Stimulated activated CD8-positive, alpha-beta memory T cell treated with anti-CD3 and anti-CD28 coated beads, Interleukin-4, amount 100 ng/mL, for 1 hour (primary cell): ENCODE measurements at places on chromosomes 5 and 9.

DNA sequence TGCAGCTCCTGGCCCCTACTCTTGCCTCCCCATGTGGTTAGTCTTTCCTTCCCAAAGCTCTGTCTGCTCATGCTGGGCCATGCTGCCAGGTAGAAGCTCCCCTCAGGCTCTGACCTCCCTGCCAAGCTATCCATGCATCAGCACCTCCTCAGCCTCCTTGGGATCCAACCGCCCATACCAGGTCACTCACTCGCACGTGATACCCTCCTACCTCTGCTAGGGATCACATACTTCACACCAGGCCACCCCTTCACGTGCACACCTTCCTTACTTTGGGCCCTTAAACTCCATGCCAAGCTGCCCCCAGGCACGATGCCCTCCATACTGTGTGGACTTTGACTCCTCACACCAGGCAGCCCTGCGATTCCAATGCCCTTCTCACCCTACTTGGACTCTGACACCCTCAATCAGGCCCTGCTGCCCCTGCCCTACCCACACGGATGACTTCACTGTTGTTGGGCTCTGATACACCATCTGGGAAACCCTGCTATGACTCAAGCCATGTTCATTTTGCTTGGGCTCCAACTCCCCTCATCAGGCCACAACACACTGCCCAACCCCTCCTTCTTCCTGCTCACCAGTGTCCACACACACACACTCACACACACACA lies 34.1 kb downstream of the ZNF483 start:
- no peak for DNase-seq

DNA sequence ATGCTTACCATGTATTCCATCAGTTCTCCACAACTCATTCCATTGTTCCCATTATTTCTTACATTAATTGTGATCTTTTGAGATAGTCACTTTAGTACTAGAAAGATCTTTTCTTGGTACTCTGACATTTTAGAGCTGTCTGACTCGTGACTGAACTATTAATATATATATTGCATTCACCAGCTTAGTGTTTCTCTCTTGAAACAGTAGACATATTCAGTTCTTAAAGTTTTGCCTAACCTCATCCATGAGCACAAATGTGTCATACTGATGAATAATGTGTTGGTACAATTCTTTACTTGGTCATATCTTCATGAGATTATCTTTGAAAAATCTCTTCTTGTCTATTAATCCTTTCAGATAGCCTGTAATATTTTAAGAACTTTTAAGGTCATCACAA lies 74.3 kb downstream of the NLN start:
- no peak for DNase-seq

DNA sequence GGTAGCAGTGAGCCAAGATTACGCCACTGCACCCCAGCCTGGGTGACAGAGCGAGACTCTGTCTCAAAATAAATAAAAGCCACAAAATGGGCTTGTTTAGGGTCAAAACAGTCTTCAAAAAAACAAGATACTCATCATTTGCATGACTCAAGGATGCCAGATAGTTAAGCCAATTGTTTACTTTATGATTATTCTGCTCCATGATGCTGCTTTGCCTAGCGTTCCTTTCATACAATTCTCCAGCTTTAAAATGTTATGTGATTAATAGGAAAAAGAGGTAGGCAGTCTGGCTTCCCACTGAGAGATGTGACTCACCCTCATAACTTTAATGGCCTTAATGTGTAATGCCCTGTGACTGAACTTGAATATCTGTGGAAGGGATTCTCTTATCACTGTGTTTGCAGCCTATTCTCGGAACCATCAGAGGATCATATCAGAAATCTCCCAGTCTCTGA lies 364.6 kb upstream of the TRPC7 start:
- DNase-seq = no peak

DNA sequence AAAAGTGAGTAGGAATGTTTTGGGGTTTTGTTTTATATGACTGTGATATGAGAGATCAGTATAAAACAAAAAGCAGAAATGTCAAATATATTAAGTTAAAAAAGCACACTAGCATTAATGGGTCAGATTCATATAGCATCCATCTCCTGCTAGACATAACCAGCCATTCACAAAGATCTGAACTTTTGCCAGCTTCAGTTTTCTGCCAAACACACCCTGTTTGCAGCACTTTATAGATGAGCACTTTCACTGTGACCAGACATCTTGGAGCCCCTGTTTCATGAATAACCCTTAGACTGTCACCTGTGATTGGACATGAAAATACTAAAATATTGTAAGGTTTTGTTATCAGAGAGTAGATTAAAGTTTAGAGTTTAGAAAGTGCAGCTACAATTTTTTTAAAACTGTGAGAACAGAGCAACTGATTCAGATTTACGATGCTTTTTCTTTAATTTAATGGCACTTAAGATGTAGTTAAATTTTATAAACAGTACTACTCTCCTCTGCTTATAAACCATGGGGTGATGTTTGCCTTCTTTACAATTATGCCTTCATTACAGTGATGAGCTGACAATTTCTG lies 142.6 kb downstream of the KCTD16 start:
- no peak for DNase-seq

DNA sequence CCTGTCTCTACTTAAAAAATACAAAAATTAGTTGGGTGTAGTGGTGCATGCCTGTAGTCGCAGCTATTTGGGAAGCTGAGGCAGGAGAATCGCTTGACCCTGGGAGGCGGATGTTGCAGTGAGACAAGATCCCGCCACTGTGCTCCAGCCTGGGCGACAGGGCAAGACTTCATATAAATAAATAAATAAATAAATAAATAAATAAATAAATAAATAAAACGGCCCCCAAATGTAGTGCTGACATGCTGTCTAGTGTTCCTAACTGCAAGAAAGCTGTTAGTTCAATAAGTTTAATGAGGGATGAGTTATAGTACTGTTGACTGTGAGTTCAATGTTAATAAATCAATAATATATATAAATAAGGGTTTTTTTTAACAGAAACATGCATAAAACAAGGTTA lies 7.5 kb upstream of the CYFIP2 start:
- DNase-seq = no peak

DNA sequence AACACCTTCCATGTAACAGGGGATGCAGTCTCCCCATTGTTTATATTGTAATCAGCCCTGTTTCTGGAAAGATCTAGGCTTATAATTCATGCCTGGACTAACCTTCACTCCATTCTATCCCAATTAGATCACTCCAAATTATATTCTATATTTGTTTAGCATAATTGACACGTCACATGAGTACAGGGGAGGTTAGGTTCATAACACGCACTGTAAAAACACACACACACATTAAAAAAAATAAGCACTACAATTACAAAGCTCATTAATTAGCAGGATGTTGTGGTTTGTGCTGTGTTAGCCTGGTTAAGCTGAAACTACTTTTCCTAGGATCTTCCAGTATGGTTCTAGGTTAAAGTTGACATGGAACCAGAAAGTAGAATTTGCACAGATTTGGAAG lies 126.0 kb downstream of the MLLT3 start:
- no peak for DNase-seq

DNA sequence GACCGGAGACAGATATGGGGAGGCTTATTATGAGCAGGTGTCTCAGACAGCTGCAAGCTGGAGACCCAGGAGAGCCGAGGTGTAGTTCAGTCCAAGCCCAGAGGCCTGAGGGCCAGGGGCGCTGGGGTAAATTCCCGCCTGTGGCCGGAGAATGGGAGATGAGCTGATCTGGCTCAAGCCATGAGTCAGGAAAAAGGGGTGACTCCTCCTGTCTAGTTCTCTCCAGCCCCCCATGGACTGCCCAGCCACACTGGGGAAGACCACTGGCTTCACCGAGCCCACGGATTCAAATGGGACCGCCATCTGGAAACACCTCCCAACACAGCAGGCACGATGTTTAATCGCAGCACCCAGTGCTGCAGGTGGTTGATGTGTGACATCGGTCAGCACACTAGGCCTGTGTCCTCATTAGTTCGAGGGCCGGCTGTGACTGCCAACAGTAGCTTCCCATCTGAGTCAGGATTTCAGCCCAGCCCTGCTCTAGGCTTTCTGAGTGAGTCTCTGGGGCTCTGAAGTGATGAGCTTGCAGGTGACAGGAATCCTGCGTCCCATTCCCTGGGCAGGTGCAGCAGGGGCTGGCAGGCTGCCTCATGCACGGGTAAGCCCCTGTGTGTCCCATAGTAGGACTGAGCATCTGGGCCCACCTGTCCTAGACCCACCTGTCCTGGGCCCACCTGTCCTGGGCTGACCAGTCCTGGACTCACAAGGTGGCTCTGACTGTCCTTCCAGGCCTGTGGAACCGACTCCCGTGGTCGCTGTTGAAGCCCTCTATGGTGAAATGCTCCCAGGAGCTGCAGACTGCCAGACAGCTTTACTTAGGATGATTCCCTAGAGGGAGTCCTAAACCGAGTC lies 49.7 kb downstream of the AHRR start:
- no peak for DNase-seq

DNA sequence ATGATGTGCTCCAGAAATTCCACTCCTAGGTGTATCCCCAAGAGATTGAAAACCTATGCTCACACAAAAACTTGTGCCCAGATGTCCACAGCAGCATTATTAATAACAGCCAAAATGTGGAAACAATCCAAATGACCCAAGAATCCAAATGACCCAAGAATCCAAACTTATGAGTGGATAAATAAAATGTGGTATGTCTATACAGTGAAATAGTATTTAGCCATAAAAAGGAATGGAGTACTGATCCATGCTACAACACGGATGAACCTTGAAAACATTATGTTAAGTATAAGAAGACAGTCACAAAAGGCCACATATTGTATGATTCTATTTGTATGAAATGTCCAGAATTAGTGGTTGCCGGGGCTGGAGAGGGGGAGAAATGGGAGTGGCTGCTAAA lies 80.3 kb downstream of the PSD2 start:
- DNase-seq = no peak

- DNase-seq = no peak
Observed at GRCh38 chr9:88623698-88624097, 88.7 kb downstream of the NXNL2 start.

DNA sequence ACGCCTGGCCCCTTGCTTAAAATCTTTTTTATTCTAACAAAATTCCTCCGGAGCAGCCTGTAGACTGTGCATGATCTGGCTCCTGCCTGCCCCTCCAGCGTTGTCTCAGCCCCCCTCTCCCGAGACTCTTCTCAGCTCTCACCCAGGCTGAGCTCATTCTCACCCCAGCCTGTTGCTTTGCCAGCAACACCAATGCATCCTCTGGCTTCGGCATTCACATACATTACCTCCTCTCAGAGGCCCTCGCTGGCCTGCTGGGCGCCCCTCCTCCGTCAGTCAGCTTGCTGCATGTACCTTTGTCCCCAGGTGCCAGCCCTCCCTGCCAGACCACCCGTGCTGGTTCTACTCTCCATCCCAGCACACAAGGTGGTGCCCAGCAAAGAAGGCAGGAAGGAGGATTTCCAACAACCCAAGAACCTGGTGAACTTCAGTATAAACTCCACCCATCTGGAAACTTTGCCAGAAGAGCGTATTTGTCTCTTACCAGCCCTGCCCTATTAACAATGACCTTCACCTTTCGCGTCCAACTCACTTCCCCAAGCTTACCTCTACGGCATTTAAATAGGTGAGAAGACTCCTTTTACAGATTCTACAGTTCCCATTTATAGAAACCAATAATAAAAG lies 35.0 kb downstream of the MYO10 start:
- DNase-seq = no peak

GRCh38 chr5:65623482-65623881 lies 651 bp downstream of the TRIM23 start:
- DNase-seq = no peak

DNA sequence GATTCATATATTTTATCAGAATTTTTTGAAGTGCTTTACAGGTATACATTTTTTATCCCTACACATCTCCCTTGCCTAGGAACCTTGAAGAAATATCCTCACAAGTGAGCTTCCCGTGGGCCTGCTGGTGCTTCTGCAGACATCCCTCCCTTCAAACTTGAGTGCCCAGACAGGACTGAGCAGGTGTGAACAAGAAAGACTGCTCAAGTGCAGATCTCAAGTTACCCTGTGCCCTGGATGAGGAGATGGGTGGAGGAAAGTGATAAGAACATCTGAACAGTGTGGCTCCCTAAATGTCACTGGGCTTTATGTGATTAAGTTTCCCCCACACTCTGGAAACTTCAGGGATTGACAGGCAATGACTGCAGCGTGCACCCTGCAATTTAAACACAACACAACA lies 209.8 kb downstream of the TLE1 start:
- no peak for DNase-seq

DNA sequence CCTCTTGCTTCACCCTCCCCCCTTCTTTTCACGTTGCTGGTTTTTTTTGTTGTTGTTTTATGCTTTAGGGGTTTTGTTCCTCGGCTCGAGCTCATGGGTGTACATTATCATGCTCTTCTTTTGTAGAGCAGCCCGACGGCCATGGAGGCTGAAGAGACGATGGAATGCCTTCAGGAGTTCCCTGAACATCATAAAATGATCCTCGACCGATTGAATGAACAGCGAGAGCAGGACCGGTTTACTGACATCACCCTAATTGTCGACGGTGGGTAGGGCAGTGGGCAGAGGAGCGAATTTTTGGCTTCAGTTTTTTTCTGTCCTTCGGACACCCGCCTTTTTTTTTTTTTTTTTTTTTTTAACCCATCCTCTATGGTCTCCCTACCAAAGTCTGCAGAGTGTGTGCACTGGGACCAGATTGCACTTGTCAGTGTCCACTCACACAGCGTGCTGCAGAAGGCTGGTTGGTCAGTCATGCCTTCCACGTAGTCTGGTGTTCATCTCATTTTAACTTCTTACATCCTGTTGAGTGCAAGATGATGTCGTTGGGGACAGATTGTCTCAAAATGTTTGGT lies 1.3 kb downstream of the ZNF131 start:
- no peak for DNase-seq

DNA sequence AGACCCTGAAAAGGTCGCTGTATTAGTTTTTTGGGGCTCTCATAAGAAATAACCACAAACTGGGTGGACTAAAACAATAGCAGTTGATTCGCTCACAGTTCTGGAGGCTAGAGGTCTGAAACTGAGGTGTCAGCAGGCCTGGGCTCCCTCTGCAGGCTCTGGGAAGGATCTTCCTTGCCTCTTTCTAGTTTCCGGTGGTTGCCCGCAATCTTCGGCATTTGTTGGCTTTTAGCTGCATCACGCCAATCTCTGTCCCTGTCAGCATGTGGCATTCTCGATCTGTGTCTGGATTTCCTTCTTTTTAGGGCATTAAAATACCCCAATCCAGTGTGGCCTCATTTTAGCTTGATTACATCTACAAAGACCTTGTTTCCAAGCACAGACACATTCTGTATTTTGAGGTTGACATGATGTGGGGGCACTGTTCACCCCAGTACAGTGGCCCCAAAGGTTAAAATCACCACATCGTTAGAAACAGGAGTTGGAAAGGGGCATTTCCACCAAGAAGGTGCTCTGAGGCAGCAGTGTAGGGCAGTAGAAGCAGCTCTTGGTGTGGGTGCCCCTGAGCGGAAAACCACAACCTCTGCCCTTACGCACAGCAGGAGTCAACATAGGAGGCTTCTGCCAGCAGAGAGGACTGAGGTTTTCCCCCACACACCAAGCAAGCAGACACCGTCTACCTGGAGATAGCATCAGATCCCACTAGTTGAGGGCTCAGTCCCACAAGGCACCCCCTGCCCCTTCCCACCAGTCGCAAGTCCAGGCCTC lies 13.5 kb downstream of the ZNF79 start:
- no peak for DNase-seq
